ENCODE measurements at places on chromosomes 13 and 19.

- no peak for DNase-seq
These were observed 7.2 kb downstream of the GFY start for GRCh38 chr19:49432141-49433073.

DNA sequence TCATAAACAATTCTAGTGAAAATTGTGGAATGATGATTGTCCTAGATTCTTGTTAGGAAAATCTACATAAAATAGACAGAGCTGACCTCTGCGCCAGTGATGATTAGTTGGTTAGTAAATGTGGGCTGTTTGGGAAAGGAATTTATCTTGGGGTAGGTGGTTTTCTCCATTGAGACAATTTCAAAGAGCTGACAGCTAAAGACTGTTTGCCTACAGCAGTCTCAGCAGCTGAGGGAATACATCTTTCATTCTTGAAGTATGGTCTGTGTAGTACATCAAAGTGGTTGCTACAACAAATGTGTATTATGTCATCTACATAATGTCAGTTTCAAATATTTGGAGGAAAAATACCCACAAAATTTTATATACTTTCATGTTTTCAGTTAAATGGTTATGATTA lies 117.2 kb upstream of the TRPC4 start:
- DNase-seq, result no peak

- no peak for DNase-seq
These were observed 188.9 kb upstream of the TSC22D1 start for GRCh38 chr13:44765001-44765471.

DNA sequence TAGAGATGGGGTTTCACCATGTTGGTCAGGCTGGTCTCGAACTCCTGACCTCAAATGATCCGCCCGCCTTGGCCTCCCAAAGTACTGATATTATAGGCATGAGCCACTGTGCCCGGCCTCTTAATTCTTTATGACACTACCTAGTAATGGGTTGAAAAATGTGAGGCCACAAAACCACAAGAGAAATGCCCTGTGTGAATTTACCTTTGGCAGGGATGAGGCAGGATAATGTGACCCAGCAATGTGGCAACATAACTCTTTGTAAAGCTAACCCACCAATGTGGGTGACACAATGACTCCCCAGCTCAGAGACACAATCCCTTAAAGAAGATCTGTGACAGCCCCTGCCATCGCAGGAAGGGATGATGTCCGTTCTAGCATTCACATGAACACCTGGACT lies 533.1 kb downstream of the KLF5 start:
- no peak for DNase-seq

DNA sequence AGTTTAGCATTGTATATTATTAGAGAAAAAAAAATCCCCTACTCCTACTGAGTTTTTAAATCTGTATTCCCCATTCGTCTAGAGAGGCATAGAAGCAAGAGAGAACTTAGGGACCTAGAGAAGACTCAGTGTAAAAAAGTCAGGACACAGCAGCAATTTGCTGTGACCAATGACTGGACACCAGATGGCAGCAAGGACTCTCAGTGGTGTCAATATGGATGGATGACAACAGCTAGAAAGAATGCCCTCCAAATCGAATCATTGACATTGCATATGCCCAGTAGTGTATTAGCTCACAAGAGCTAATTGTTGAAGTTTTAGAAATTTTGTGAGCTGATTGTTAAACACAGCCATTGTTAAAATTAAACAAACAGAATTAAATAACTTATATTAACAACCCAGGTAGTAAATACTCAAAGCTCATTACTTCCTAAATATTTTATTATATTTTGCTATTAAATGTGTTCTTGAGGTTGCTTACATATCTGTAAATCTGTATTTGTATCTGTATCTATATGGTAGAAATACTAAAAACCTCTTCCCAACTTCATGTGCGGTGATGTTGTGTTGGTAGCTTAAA lies 43.9 kb downstream of the SIAH3 start:
- DNase-seq, result no peak

GRCh38 chr13:30976025-30976424 lies 43.6 kb downstream of the TEX26 start:
- no peak for DNase-seq

GRCh38 chr13:40114305-40114896 lies 458.9 kb downstream of the COG6 start:
- no peak for DNase-seq

- no peak for DNase-seq
These were observed 166.2 kb downstream of the DLEU7 start for GRCh38 chr13:50677258-50677657.

GRCh38 chr13:46332772-46333171 lies 54.3 kb downstream of the RUBCNL start:
- DNase-seq, result no peak

GRCh38 chr13:45341799-45342500 lies 967 bp upstream of the TPT1 start:
- DNase-seq, result no peak

DNA sequence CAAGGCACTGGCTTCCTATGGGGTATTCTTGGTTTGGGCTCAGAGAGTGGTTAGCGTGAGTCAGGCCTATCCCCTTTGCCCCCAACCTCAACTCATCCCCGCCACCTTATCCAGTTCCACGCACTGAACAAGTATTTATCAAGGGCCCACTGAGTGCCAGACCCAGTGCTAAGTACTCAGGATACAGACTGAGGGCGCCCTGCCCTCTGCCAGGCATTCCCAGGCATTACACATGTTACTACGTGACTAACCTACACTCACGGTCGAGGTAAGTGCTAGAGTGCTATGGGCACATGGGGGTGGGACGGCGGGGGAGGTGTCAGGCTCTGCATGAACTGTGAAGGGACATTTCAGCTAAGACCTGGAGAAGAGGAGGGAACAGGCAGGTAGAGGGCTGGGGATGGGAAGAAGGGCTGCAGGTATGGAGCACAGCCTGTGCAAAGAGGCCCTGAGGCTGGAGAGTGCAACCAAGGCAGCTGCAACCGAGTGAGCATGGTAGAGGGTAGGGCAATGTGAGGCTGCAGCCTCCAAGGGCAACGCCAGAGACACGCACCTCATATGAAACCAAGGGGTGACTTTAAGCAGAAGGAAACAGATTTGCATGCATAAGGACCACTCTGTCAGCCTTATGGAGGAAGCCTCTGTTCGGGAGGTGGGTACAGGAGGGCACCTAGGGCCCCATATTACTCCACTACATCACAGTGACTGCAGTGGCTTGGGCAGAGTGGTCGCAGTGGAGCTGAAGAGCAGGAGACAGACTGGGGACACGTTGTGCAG lies 22.5 kb downstream of the DHRS12 start:
- DNase-seq, result peak; percentile 8

- DNase-seq, result no peak
These were observed 463.4 kb downstream of the DIAPH3 start for GRCh38 chr13:59700281-59700680.

DNA sequence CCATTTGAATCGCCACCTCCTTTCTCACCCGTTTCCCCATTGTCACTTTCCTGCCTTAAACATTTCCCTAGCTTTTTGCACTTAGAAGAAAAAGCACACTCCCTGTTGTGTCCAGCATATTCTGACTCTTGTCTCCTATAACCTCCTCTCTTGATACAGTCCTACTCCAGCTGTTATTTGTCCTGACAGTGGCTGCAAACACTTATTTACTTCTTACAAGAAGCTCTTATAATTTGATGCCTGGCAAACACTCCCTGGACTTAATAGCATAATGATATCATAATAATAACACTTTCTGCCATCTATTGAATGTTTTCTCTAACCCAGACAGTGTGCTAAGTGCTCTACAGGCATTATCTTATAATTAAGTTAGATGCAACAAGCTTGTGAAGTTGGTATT lies 76.6 kb downstream of the DGKH start:
- DNase-seq, result peak; percentile 60

DNA sequence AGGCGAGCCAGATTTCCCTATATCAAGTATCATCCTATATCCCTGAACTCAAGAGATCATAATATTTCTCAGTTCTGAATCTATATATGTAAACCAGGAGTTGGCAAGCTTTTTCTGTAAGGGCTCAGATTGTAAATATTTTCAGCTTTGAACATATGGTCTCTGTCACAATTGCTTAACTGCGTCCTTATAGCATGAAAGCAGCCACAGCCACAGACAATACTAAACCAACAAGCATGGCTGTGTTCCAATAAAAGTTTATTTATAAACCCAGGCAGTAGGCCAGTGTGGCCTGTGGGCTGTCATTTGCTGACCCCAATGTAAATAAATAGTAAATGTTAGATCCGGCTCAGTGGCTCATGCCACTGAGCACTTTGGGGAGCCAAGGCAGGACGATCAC lies 12.2 kb upstream of the MYH14 start:
- no peak for DNase-seq

- no peak for DNase-seq
These were observed 140.2 kb upstream of the PCDH17 start for GRCh38 chr13:57491318-57491717.

DNA sequence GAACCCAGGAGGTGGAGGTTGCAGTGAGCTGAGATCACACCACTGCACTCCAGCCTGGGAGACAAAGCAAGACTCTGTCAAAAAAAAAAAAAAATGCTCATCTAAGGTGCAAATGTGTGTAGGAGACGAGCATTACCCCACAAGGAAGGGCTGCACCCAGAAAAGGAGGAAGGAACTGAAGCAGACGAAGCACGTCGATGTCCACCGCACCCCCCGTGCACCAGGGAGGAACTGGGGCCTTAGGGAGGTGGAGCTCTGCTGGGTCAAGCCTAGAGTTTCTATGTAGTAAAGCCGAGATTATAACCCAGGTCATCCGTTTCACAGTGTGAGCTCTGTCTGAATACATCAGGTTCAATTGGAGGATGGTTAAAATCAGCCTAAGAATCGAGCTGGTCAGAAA lies 1.1 kb downstream of the VSTM1 start:
- DNase-seq, result no peak

- no peak for DNase-seq
These were observed 267.3 kb downstream of the LHFPL6 start for GRCh38 chr13:39335721-39336120.

GRCh38 chr13:75495938-75496337 lies 14.0 kb upstream of the TBC1D4 start:
- DNase-seq, result no peak

DNA sequence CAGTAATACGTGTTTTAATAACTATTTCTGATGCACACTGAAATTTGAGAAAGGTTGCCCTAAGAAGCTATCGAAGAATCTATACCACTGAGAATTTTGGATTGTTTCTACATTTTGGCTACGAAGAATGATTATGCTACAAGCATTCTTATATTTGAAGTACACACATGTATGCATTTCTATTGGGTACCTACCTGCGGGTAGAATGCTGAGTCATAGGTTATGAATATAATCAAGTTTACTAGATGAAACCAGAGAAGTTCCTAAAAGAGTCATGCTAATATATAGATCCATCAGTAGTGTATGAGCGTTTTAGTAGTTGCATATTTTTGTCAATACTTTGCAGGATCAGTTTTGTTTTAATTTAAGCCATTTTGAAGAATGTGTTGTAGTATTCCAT lies 62.0 kb upstream of the PCDH20 start:
- no peak for DNase-seq

DNA sequence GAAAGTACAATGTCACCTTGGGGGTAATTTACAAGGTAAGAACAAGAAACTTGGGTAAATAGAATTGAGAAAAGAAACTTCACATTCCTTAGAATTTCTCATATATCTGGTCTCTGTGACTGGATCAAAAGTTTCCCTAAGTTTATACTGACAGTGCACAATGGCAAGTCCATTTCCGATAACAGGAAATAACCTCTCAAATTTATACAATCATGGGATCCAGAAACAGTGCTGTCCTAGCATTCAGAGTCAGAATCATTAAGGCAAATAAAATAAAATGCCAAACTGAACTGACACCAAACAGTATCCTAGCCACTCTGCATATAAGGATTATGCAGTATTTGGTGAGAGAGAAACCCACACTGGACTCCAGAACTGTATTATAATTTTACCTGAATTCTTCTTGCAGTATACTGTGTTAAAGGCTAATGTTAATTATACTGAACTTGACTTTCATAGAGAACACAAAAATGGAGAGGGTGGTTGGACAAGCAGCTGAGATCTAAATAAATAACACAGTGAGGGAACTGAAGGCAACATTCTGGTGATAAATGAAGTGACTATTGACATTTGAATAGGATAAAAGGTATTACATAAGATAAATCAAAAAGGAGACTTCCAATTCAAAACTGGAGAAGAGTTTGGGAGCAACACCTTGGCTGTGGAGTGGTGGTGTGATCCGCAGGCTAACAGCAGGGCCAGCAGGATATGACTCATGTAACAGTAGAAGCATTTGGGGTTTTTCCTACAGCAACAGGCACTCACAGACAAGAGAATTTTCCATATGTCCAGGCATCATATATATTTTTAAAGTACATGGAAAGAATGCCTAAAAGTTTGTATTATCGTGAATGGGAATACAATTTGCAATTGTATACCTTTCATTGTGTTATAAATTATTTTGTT lies 932.5 kb upstream of the MIR17HG start:
- DNase-seq, result no peak

DNA sequence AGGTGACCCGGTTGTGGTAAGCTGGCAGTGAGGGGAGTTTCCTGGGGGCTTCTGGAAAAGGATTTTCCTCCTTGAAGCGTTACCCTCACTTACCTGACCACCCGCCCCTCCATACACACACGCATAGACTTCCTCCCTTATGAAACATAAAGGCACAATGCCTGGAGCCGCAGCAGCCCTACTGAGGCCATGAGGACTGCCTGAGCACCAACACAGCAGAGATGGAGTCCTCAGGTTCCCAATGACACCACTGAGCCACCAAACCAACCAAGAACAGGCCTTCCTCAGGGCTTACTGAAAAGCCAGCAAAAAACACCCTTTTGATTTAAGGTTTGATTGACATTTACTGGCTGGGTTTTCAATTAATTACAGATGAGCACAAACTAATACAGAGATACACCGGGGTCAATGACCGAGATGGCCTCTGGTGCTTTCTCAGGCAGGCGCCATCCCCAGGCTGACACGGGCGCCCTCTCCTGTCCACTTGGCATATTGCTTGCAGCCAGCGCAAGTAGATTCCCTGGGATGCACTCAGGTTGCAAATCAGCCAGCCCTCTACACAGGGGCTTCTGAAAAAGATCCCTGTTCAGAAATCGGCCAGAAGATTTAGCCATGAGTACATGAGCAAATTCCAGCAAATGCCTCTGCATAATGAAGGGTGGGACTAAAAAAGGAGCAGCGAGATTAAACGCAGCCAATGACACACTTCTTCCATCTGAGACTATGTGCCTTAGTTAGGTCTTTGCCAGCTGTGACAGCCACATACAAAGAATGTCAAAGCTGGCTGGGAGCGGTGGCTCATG lies 14.8 kb downstream of the OPA3 start:
- DNase-seq, result no peak

- no peak for DNase-seq
These were observed 2.7 kb downstream of the ARGLU1 start for GRCh38 chr13:106565127-106565775.

GRCh38 chr13:27619728-27620376 lies 477 bp downstream of the LNX2 start:
- DNase-seq, result peak; percentile 65

GRCh38 chr13:21889651-21890050 lies 218.8 kb downstream of the FGF9 start:
- no peak for DNase-seq

GRCh38 chr19:17576758-17577456 lies 21.5 kb downstream of the COLGALT1 start:
- DNase-seq, result no peak

GRCh38 chr13:100565286-100565685 lies 23.3 kb downstream of the GGACT start:
- no peak for DNase-seq

GRCh38 chr13:42225051-42225450 lies 46.9 kb upstream of the AKAP11 start:
- no peak for DNase-seq

- DNase-seq, result no peak
These were observed 5.9 kb downstream of the KLC3 start for GRCh38 chr19:45346449-45346848.

GRCh38 chr19:623974-624373 lies 9.4 kb downstream of the POLRMT start:
- DNase-seq, result no peak

Data from NCI-H1930 (cell line).